Stimulated activated CD8-positive, alpha-beta memory T cell treated with anti-CD3 and anti-CD28 coated beads, Interleukin-4, amount 100 ng/mL, for 48 hours (primary cell): ENCODE measurements at places on chromosomes 7 and 10.
A peak's percentile ranks its signal among the peaks of the same experiment; 100 is the strongest.

GRCh38 chr7:70680743-70681468 is 451.0 kb upstream of the GALNT17 start:
- DNase-seq: no peak

GRCh38 chr10:133295426-133296320 is 13.0 kb downstream of the TUBGCP2 start:
- no peak for DNase-seq

- DNase-seq: peak; percentile 55
These were observed 24.3 kb downstream of the TECTB start for GRCh38 chr10:112307358-112308124.

GRCh38 chr10:5563991-5564536 is 39.3 kb downstream of the CALML3 start:
- peak; percentile 46 for DNase-seq

DNA sequence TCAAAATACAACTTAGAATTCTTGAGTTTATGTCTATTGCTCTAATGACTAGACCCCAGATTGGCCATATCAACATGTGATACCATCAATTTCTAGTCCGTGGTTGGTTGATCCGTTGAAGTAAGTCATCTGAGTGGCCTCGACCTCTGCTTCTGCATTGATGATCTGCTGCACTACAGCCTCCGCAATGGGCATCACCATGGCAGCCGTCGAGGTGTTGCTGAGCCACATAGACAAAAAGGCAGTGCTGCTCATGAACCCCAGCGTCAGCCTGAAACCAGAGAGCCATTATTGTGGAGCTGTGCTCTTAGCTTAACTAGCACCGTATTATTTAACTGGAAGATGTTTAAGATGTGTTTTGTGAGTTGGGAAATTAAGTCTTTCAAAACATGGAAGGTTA is 30.7 kb downstream of the SLC13A1 start:
- DNase-seq: no peak

GRCh38 chr10:112803961-112804401 is 146.1 kb upstream of the TCF7L2 start:
- DNase-seq: no peak

GRCh38 chr10:97888641-97889262 is 39.1 kb downstream of the GOLGA7B start:
- no peak for DNase-seq

DNA sequence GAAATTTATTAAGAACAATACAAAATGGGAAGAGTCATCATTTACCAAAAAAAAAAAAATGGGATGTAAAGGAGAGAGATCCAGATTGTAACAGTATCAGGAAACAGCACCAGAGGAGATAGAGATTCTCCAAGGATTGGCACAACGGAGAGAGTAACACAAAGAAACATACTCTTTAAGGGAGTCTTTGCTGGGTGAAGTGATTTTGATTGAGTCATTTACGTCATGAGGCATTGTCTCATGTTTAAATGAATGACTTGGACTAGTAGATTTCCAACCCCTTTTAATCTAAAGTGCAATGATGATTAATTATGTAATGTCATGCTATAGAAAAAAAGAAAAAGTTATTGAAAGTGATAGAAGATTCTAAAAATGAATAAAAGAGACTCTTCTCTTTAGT is 68.8 kb downstream of the ITGB8 start:
- DNase-seq: no peak

- no peak for DNase-seq
These were observed 88.4 kb downstream of the DIP2C start for GRCh38 chr10:600876-601659.

DNA sequence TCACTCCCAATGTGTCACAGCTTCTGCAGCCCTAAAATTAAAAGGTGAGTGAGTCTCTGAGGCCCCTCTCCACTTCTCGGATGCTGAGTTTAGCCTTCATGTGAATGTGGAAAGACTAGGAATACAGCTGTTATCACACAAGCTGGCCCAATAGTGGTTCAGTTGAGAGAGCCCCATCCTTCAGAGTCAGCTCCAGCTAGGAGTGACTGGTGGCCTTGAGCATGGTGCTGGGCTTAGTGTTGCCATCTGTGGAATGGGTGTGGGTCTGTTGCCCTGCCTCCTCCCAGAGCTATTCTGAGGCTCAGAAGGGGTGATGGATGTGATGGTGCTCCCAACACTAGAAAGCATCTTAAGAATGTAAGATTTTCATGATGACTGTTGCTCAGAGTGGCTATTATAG is 55.8 kb downstream of the FIGNL1 start:
- DNase-seq: no peak

GRCh38 chr10:125375210-125375609 is 214.8 kb upstream of the CTBP2 start:
- DNase-seq: no peak

DNA sequence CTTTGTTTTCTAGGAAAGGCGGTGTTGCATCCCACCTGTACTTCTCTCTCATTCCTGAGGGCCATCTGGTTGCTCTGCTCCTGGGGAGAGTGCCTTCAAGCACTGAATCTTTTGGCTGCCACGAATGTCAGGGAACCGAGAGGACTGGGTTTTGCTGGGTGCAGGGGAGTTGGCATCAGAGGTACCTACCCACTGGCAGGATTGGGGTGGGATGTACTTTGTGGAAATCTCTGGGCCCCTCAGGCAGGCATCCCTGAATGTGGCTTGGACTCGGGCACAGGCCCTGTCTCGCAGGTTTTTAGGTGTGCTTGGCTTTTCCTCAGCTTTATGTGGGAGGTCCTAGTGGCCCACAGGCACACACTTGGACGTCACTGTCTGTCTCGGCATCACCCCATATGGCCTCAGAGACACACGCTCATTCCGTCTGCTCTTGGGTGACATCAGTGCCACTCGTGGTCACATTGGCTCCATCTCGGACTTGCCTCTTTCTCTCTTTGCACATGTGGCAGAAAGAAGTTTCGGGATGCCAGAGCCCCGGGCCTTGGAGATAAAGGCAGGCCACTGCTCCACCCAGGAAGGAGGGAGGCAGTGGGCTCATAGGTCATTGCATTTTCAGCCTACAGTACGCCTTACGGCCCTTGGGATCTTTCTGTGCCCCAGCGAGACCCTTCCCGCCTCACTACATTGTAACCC is 325.6 kb downstream of the ZNF716 start:
- DNase-seq: no peak

- no peak for DNase-seq
These were observed 69.7 kb downstream of the CYP51A1 start for GRCh38 chr7:92064438-92065029.

DNA sequence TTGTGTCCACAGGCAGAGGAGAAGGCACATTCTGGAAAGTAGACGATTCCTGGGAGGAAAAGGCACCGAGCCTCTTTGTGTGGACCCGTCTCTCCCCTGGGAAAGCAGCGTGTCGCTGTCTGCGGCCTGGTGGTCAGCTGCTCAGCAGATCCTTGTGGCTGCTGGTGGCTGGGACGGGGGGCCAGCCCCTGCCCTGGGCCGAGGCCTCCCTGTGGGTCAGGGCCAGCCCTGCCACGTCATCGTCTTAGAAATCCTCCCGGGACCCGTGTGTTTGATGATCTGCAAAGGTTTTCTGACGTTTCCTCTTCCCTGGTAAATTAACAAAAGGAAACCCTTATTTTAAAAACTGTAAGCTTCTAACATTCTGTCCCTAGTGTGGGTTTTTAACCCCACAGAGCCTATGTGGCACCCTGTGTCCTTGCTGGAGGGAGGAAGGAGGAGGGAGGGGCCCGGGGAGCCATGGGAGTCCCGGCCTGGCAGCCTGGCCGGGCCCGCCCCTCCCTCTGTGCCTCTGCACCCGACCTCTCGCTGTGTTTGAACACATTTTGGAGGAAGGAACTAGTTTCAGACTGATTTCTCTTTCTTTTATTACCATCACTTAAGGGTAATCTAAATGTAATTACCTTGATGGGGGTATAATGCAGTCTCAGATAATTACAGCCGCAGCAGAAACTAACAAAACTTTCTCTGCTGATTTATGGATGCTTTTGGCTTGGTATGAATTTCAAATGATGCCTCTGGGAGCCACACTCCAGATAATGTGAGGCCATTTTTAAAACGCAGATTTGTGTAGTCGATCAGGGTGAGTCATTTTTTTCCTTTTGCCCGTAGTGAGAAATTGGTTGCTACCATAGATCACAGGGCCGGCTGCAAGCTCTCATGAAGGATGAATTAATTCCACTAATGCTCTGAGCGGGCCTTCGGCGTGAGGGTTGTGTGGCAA is 85.5 kb downstream of the NKX6-2 start:
- no peak for DNase-seq

DNA sequence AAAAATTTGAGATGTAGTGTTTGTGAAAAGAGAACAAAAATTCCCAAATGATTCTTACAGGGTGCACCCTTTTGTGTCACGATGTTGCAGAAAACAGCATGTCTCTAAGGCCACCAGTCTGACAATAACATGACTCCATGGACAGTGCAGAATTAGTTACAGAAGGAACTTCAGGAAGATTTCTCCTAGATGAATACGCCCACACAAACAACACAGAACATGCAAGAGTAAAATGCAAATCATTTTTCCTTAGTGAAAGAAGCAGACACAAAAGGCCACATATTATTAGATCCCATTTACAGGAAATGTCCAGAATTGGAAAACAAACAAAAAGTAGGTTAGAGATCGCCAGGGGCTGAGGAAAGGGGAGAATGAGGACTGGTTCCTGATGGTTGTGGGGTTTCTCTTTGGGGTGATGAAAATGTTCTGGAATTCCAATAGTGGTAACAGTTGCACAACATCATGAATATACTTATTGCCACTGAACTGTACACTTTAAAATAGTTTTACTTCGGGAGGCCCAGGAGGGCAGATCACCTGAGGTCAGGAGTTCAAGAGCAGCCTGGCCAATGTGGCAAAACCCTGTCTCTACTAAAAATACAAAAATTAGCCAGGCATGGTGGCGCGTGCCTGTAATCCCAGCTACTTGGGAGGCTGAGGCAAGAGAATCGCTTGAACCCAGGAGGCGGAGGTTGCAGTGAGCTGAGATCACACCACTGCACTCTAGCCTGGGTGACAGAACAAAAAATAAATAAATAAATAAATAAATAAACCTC is 10.2 kb downstream of the ZC3HAV1 start:
- DNase-seq: peak; percentile 20

GRCh38 chr10:3623746-3624145 is 161.3 kb downstream of the KLF6 start:
- no peak for DNase-seq

DNA sequence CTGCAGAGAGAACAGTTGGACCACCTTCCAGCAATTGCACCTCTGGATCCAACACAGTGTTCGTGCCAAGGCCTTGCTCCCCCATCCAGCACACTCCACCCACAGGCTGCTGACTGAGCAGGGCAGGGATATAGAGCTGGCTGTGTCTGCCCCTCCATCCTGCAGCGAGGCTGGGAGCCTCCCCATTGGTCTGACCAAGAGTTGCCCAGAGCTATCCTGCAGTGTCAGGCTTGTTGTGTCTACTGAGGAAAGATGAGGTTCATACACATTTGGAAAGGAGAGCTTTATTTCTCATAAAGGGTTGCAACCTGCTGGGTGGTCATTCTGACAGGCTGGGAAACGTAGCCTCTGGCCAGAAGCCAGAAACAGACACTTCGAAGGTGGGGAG is 27.1 kb downstream of the PRF1 start:
- no peak for DNase-seq

DNA sequence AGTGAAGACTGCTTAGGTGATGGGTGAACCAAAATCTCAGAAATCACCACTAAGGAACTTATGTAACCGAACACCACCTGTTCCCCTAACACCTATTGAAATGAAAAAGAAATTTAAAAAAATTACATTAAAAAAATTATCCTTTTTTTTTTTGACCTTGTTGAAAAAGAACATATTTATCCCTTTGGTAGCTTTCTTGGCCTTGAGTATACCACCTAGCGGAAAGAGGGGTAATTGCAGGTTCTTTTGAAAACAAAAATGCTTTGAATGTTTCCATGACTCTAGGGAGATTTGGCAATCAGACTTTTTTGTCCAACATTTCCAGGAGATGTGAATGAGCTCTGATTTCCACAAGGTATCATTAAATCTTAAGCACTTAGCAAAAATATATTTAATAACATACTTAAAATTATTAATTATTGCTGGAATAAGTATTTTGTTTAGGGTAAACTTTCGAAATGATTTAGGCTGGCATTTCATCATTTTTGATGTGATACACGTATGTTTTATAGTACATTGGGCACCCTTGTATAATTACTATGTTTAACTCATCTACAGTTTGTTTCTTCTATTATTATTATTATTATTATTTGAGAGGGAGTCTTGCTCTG is 47.0 kb upstream of the ELMO1 start:
- DNase-seq: no peak

DNA sequence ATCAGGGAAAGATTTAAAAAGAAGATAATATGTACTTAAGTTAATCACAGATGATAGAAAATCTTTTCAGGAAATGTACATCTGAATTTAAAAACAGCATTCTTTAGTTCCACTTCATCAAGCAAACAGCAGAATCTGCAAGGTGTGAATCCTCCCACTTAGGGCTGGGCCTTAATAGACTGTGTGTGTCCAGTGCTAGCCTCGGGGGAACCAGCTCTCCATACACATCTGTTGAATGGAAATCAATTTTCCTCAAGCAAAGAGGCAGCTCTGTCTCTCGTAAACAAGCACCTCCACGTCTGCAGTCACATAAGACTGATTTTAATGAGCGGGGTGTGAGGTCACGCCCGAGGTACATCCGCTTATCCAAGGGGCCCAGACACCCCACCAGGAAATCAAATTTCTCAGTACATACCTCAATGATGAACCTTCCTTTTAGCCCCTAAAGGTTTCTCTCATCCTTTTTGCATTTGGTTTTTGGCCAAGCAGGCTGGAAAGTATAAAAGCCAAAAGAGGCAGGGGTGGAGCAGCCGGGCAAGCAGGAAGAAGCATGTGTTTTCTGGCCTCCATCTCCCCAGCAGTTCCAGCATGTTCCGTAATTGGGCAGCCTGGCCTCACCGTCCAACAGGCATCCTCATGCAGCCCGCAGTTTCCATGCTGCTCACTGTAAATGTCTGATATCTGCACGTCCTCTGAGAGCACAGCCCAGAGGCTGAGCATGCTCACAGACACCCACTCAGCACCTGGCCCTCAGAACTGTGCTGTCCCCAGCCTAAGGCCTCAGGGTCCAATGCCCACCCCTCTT is 131.3 kb downstream of the GLI3 start:
- no peak for DNase-seq

DNA sequence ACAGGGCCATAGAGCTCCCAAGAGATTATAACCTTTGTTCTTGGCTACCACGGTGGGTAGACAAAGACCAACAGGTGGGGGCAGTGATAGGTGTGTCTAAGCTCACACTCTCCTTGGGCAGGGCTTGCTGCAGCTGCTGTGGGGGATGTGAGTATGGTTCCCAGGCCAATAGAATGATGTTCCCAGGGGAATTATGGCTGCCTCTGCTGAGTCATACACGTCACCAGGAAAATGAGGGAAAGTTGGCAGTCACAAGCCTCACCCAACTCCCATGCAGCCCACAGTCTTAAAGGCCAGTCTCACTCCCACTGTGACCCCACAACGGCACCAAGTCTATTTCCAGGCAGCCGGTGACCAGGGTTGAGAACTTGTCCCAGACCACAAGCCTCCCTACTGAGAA is 453.4 kb upstream of the PODXL start:
- no peak for DNase-seq

DNA sequence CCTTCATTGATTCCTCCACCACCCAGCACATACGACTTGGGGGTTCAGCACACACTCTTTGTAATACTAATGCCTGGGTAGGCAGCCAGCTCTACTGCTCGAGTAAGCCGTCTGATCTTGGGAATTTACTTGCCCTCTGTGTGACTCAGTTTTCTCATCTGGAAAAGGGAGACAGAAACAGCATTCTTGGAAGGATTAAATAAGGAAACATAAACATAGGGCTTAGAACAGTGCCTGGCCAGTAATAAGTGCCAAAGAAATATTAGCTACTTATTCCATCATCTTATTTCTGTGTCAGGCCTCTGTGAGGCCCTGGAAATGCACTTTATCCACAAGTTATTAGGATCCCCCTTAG is 130.1 kb downstream of the TNS3 start:
- DNase-seq: no peak
